ENCODE measurements at places on chromosomes 7 and 10.

DNA sequence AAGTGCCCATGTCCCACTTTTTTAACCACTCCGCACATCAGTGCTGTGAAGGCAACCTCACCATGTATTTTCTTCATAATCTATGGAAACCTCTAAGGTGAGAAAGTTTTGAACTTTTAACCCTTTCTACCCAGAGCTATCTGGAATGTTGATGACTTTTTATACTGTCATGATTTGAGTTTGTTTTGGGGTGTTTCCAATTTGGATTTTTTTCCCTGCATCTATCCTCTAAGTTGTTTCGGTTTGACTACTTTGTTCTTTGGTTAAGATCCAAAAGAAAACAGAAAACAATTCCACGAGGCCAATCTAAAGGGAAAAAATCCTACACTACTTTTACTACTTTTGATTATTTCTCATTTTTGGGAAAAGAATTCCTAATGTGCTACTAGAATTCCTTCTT is 279.7 kb downstream of the USP6NL start:
- DNase-seq: no peak

- DNase-seq: no peak
These were observed 99.4 kb downstream of the MKX start for GRCh38 chr10:27646194-27646593.

- no peak for DNase-seq
These were observed 92.3 kb upstream of the ELMO1 start for GRCh38 chr7:37540917-37541316.

DNA sequence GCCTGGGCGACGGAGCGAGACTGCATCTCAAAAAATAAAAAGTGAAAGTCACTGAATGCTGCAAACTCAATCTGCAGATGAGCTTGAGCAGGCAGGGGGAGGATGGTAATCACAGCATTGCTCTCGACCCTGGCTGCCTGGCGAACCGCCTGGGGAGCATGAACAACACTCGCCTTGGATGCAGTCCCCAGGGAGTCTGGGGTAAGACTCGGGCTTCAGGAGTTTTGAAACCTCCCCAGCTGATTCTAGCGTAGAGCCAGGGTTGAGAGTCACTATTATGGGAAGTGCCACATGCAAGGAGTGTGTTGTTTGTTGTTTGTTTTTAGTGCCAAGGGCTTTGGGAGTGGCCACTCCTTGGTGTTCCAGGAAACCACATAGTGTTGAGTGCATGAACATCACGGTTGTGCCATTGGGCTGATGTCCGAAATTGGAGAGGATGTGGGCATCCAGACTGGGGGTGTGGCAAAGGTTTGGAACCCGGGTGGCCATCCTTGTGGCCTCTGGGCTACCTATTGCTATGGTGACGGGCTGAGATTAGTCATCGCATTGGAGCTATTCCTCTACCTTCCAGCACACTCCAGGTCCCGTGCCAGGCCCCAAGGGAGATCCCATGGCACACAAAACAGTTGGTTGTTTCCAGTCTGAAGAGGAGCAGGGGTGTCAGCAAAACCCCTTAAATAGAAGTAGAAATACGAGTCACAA is 92.6 kb downstream of the RGS10 start:
- no peak for DNase-seq

- no peak for DNase-seq
These were observed 16.3 kb upstream of the GIMAP6 start for GRCh38 chr7:150648353-150649079.

GRCh38 chr7:148382596-148382995 is 208.0 kb upstream of the C7orf33 start:
- DNase-seq: no peak

GRCh38 chr7:121433775-121434174 is 37.7 kb upstream of the FAM3C start:
- DNase-seq: no peak

GRCh38 chr10:15314482-15315045 is 56.5 kb downstream of the FAM171A1 start:
- no peak for DNase-seq

GRCh38 chr7:75048435-75049379 is 24.9 kb downstream of the RCC1L start:
- no peak for DNase-seq

- DNase-seq: no peak
These were observed 44.0 kb downstream of the ASB4 start for GRCh38 chr7:95529701-95530100.

- DNase-seq: no peak
These were observed 166.3 kb upstream of the TMEM196 start for GRCh38 chr7:19939746-19940145.

- DNase-seq: no peak
These were observed 36.1 kb downstream of the MAD1L1 start for GRCh38 chr7:2196381-2197378.

- DNase-seq: no peak
These were observed 4.8 kb upstream of the VIPR2 start for GRCh38 chr7:159149488-159149887.

- DNase-seq: no peak
These were observed 380.0 kb downstream of the REEP3 start for GRCh38 chr10:63901228-63901627.

GRCh38 chr10:84632866-84633265 is 304.5 kb downstream of the CCSER2 start:
- no peak for DNase-seq

DNA sequence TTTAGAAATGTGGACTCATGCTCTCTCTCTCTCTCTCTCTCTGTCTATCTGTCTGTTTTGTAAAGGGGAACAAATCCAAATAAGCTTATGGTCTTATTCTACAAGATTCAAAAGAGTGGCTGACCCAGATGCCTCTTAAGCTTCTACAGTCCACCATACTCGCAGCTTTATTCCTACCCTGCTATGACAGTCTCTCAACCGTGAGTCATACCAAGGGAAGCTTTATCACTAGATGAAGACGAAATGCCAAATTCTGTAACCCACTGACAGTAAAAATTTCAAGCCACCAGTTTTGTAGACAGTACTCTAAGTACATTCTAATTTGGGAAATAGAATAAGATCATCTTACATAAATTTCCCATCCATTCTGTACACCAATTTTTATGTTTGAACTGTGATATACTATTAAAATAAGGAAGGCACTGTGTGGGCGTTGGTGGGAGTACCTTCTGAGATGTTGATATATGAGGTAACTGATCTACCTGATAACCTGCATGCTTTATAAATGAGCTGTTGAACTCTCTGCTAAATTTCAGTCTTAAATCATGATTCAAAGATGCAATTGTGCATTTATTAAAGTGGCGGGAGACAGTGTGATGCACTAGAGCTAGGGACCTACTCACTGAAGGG is 153.2 kb downstream of the KLF6 start:
- no peak for DNase-seq

GRCh38 chr7:19899529-19899928 is 126.1 kb upstream of the TMEM196 start:
- DNase-seq: no peak

GRCh38 chr7:109763611-109764010 is 1193.9 kb downstream of the DNAJB9 start:
- DNase-seq: no peak

GRCh38 chr7:1671594-1672451 is 1.7 kb downstream of the ELFN1 start:
- DNase-seq: peak; percentile 9

- DNase-seq: no peak
These were observed 7.0 kb downstream of the VPS37D start for GRCh38 chr7:73674468-73675124.

DNA sequence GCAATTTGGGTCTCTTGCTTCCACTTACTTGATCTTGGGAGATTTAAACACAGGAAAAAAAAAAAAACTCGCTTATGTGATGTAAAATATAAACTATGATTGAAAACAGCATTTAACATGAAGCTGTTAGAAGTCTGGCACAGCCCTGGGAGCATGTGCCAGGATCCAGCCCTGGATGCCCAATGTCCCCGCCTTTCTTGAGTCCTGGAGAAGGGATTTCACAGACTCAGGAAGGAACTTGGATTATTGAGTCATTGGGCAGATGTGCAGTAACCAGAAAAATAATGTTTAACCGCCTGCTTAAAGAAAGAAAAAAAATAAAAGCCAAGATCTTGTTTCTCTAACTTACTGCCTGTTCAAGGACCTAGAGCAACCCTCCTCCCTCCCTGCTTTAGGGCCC is 3.7 kb upstream of the JCAD start:
- no peak for DNase-seq

DNA sequence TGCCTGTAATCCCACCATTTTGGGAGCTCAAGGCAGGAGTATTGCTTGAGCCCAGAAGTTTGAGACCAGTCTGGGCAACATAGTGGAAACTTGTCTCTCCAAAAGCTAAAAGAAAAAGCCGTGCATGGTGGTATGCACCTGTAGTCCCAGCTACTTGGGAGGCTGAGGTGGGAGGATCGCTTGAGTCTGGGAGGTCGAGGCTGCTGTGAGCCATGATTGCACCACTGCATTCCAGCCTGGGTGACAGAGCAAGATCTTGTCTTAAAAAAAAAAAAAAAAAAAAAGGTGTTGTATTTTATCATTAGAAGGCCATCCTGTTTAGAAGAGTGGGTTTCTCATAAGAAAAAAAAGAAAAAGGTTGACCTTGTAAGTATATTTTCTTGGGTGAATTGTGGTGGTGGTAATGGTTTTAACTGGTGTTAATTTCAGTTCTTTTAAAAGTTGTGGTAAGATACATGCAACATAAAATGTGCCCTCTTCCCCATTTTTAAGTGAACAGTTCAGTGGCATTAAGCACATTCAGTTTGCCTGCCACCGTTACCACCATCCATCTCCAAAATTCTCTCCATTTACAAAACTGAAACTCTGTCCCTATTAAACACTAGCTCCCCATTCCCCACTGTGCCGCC is 34.7 kb downstream of the GRIFIN start:
- DNase-seq: no peak

GRCh38 chr10:43596546-43596945 is 9.7 kb upstream of the ZNF485 start:
- DNase-seq: no peak

- DNase-seq: no peak
These were observed 1127.7 kb upstream of the LRRTM3 start for GRCh38 chr10:65798133-65798532.

DNA sequence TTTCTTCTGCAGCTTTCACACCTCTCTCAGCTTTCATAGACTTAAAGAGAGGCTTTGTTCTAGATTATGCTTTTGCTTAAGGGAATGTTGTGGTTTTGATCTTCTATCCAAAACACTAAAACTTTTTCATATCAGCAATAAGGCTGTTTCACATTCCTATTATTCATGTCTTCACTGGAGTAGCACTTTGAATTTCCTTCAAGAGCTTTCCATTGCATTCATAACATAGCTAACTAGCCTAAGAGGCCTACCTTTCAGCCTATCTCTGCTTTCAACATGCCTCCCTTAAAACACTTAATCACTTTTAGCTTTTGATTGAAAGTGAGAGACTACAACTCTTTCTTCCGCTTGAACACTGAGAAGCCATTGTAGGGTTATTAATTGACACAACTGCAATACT is 1117.0 kb upstream of the PHF14 start:
- no peak for DNase-seq

GRCh38 chr7:145817687-145818086 is 298.9 kb upstream of the CNTNAP2 start:
- no peak for DNase-seq

GRCh38 chr7:101161692-101162471 is 3.5 kb downstream of the VGF start:
- no peak for DNase-seq

DNA sequence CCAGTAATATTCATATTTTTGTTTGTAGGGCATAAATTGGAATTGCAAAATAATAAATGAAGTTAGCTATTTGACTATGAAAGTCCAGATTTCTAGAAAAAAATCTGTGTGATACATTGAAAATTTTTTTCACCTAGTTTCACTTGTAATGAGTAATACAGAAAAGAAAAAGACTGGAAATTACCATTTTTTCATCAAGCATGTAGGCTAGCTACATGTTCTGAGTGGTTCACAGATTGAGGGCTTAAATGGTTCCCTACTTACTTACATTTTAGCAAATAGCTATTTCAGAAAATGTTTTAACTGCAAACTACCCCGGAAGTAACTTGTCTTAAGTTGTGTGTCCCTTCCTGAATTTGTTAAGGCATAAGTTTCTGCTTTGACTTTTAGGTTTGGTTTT is 396.0 kb downstream of the PHF14 start:
- DNase-seq: no peak

- DNase-seq: no peak
These were observed 334.7 kb upstream of the CHRM2 start for GRCh38 chr7:136533732-136534131.

- no peak for DNase-seq
These were observed 40.4 kb upstream of the KIAA1217 start for GRCh38 chr10:24168258-24169170.

DNA sequence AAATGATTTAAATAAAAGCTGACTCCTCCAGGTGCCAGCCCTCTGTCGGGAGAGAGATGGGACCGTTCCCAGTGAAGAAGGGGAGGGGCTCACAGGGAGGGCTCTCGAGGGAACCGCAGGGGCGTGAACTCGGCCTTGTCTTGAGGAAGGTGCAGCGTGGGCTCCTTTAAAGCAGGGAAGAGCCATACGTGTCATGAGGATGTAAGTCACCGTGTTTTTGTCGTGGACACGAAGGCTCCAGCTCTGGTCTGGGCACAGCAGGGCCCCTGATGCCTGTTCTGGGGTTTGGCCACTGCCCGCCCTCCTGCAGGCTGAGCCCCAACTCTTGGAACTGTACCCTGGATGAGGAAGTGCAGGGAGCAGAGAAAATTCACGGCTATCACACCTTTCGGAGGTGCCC is 45.0 kb downstream of the JAKMIP3 start:
- DNase-seq: no peak

GRCh38 chr10:70692043-70692603 is 19.8 kb downstream of the ADAMTS14 start:
- no peak for DNase-seq

GRCh38 chr7:11217848-11218565 is 244.3 kb downstream of the PHF14 start:
- DNase-seq: no peak

DNA sequence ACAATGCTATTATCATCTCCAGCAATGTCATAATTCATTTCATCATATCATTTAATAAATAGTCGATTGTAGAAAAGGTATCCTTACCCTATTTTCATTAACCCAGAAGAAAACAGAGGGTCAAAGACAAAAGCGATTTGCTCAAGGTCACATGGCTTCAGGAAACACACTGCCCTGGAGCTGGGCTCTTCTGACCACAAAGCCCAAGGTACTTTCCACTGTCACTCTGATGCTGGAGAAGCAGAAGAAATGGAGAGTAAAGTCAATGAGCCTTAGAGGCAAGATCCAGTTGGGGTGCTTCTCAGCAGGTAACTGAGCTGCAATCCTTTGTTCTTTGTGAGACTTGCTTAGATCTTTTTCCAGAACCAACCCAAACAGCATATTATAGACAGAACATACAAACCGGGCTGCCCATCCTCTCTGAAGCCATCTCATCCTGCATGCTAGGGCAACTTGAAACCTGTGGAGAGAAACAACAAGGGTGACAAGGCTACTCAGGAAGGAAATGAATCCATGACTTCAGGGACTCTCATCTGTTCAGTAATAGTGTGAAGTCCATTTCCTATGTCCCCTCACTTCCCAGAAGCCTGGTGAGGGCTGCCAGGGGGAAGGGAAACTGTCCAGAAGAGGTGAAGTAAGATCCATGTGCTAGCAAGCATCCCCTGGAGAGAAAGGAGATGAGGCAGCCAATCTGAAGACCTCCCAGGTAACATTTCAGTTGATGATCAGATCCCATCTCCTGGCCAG is 148.6 kb upstream of the SVIL start:
- DNase-seq: no peak

- no peak for DNase-seq
These were observed 127.9 kb upstream of the PRSS58 start for GRCh38 chr7:142385491-142386340.

GRCh38 chr7:133649593-133649992 is 396.7 kb downstream of the EXOC4 start:
- DNase-seq: no peak
